ENCODE measurements at places on chromosomes 7 and 10.

DNA sequence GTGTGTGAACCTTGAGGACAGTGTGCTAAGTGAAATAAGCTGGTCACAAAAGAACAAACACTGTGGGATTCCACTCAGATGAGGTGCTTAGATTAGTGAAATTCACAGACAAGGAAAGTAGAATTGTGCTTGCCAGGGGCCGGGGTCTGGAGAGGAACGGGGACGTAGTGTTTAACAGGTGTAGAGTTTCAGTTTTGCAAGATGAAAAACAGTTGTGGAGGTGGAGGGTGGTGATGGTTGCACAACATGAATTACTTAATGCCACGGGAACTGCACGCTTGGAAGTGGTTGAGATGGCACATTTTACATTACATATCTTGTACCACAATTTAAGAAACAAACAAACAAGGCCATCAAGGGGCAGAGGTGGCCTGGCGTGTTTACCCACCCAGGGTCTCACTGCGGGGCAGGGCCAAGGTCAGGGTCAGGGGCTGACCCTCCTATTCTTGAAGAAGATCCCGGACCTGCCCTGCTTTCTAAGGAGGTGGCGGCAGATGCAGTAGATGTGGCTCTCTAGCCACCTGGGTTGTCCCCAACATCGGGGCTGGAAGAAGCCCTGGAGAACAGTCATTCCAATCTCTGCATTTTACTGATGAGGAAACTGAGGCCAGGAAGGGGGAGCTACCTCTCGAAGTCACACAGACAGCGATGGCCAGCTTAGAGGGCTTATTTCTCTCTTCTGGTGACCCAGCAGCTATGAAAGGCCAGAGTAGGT is 91.5 kb upstream of the LRRC4 start:
- DNase-seq: no peak

DNA sequence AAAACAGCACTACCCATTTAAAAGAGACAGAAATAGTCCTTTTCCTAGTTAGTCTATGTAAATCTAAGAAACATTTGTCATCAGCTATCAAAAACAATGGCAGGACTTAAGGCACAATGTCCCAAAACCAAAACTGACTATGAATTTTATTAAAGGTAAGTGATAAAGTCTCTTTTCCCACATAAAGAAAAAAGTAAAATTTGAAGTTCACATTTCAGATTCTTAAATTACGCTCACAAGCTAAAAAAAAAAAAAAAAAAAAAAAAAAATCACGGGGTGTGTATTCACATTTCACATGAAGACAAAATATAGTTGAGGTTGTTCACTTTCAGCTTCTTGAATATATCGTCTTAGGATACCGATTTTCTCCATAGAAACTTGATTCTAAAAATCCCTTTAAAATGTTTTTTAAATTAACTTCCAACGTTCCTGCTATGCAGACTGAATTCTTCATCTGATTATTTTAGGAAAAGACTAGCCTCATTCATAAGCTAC is 1.6 kb downstream of the P4HA1 start:
- DNase-seq: no peak

DNA sequence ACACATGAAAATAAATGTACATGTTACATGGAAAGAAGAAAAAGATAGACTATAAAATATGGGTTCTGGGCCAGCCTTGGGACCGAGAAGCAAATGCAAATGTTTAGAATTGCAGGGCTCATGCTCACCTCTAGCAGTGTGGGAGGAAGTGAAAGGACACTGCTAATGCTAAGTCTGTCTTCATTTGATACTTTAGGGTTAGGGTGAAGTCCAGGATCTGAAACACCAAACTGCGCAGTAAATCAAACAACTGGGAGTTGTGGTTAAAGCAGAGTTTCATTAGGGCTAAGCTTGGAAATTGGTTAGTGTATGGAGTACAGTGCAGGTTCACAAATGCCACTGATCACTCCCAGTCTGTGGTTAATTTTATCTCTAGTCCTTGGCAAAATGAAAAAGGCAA is 73.2 kb upstream of the PDK4 start:
- no peak for DNase-seq

- no peak for DNase-seq
Observed at GRCh38 chr7:148835854-148836253, 48.2 kb downstream of the EZH2 start.

GRCh38 chr10:110006358-110007160 is 1.2 kb upstream of the ADD3 start:
- peak; percentile 63 for DNase-seq

DNA sequence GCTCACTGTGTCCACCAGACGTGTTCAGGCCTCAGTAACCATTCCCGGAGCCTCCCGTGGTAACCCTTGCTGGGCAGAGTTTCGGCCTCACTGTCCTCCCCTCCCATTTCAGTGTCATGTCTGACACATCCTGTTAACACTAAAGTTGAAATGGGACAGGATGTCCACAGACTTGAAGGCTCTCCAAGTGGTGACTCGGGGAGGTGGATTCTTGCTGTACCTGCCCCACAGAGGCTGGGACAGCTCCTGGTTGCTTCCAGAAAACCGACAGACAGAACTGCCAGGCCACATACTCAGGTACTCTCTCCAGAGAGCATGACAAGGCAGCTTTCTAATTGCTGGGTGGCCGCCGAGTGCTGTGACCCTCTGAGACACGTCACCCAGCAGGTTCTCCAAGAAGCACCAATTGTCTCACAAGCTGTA is 17.9 kb upstream of the CYTH3 start:
- DNase-seq: no peak

Data from fibroblast of skin of left quadriceps (primary cell).